Activated CD4-positive, alpha-beta T cell treated with anti-CD3 and anti-CD28 coated beads, Interleukin-2, amount 50 U/mL, for 1 hour (primary cell): ENCODE measurements at places on chromosomes 7 and 10.

- no peak for DNase-seq
These were observed 37.3 kb downstream of the PAX2 start for GRCh38 chr10:100782461-100783244.

- no peak for DNase-seq
These were observed 22.9 kb downstream of the WNT16 start for GRCh38 chr7:121351682-121352081.

GRCh38 chr7:121084748-121085336 lies 96.3 kb downstream of the CPED1 start:
- DNase-seq = no peak

- no peak for DNase-seq
These were observed 38.8 kb downstream of the MGAM2 start for GRCh38 chr7:142150356-142150755.

- DNase-seq = no peak
These were observed 15.9 kb downstream of the ZNF3 start for GRCh38 chr7:100065452-100066186.

GRCh38 chr10:114334301-114334700 lies 70.0 kb downstream of the AFAP1L2 start:
- no peak for DNase-seq

DNA sequence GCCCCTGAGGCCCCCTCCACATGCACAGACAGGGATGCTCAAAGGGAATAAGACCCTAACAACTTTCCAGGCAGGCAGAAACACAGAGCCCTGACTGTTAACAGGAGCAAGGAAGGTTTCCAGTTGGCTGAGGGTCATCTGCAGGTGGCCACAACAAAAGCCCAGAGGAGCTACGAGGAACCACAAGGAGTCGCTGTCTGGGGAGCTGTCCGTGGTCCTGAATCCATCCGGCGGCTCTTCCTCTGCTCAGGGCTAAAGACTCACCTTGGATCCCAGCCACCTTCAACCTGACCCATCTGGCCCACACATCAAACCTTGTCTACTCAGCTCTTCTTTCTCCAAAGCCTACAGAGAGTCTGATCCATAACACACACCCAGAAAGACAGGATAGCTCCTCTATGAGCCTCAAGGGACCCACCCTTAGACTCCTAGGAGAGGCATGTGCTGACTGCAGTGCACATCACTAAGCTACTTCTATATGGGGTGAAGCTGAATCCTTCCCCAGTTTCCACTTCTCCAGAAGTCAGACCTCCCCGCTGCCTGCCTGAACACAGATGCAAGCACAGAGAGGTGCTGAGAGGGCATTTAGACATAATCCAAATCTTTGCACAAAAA lies 104.0 kb downstream of the SLIT1 start:
- peak; percentile 57 for DNase-seq

GRCh38 chr7:45580053-45580872 lies 6.1 kb downstream of the ADCY1 start:
- no peak for DNase-seq

DNA sequence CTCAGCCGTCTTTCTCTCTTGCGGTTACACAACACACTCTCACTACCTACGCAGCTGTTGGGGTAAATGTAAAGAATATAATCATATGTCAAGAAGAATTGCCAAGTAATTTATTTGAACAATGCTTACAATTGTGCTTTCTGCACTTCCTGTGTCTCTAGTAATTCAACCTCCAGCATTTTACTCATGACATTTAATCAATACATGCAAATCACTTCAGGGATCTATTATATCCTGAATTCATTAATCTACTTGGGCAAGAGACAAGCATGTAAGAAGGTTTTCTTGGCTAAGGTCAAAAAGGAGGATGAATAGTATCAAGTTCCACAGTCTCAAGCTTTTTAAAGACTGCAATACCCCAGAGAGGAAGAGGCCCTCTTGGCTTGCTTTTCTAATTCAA lies 562.9 kb upstream of the ADARB2 start:
- DNase-seq = no peak

GRCh38 chr10:95422233-95422632 lies 131.4 kb upstream of the PDLIM1 start:
- DNase-seq = no peak

GRCh38 chr7:42406358-42406757 lies 169.3 kb upstream of the GLI3 start:
- DNase-seq = no peak

DNA sequence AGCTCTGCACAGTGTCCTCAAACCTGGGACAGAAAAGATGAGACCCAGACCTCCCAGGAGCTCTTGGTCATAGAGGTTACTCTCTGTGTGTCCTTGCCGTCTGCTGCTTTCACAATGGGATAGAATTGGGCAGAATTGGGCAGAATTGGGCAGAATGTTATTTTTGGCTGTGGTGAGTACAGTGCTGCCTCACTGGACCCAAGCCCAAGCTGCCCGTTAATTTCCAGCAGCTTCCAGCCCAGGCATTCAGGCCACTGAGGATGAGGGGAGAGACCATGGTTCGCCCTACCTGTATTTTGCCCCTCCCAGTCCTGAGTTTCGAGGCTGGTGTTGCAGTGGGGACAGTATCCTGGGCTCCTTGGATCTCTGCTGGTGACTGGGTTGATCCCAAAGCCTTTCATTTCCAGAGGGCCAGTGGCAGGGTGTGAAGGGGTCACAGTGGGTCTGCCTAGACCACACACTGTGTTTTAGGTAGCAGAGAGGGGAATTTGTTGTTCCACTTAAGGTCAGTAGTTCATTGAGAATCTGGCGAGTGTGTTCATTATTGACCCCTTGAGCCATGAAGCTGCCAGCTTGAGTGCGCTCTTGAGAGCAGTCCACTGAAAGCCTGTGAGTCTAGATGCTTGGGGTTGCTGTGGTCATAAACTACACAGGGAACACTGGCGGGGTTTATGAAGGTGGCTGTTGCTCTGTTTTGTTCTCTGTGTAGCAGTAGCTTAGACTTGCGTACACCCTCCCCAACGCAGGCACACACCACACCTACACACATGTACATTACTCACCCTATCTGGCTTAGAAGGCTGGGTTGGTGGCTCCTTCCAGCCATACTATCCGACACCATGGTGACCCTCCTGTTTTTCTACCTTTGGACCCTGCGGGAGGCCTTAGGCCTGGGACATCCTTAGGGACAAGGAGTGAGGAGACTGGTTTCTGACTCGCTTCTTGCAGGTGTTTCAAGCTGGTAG lies 23.5 kb downstream of the NACAD start:
- DNase-seq = no peak

GRCh38 chr10:70232859-70233108 lies 445 bp downstream of the PPA1 start:
- peak; percentile 8 for DNase-seq

GRCh38 chr7:618539-619367 lies 99.1 kb upstream of the PDGFA start:
- DNase-seq = peak; percentile 67

- DNase-seq = no peak
These were observed 12.8 kb upstream of the PROSER2 start for GRCh38 chr10:11810313-11810766.

DNA sequence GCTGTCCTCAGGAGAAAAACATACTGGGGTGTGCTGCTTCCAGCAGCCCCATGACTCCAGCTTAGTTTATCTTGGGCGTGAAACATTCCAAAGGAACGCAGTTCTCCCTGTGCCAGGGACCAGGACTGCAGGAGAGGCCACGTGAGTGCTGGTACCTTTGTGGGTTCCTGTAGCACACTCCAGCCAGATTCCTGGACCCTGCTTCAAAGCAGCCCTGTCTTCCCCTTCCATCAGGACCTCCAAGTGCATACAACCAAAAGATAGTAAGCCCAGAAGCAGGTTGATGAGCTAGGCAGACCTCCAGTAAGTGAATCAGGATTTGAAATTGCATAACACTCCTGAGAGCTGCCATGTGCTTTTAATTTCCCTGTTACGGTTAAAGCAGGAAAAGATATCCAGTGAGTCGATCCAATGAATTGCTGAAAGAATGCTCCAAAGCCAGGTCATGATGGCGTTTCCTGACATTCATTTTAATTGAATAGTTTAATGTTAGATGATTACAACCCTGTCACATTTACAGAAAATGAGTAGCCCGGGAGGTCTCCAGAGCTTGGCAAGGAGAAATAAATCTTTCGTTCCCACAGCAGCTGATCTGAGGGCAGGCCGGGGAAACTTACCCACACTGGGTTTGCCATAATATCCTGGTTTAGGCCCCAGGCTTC lies 38.9 kb upstream of the CPXM2 start:
- no peak for DNase-seq

DNA sequence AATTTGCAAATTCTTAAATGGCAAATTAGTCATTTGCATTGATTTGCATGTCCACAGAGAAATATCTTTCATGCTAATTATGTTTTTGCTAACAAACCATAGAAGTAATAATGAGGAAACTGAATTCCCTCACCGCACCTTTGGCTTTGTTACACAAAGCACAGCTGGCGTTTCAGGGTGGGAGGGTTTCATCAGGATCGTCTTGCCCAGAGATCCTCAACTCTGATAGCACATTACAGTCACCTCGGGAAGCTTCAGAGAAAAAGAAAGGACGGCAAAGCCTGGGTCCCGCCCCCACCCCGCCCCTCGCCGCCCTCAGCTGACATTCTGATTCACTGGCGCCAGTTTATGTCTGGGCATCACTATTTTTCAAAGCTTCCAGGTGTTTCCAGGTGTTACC lies 119.4 kb downstream of the PTPRN2 start:
- DNase-seq = no peak

DNA sequence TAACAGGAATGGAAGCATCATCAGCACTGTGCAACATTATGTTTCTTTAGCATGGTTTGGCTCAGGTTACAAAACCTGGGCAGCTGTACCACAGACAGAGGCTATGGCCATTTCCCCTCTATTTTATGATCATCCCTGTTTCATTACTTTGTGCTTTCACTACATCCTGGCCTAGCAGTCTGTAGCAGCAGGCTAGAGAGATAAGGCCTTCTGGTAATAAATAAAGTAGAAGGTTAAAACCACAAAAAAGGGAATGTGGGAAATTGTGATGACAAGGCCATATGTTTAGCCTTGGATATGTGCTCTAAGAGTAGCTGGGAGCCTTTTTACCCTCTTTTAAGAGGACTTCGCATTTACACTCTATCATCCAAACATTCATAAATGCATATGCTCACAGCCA lies 266.2 kb upstream of the PHF14 start:
- DNase-seq = no peak

GRCh38 chr7:91165846-91166230 lies 98.4 kb upstream of the FZD1 start:
- no peak for DNase-seq

- DNase-seq = no peak
These were observed 106.7 kb downstream of the CUX1 start for GRCh38 chr7:101924171-101924570.

DNA sequence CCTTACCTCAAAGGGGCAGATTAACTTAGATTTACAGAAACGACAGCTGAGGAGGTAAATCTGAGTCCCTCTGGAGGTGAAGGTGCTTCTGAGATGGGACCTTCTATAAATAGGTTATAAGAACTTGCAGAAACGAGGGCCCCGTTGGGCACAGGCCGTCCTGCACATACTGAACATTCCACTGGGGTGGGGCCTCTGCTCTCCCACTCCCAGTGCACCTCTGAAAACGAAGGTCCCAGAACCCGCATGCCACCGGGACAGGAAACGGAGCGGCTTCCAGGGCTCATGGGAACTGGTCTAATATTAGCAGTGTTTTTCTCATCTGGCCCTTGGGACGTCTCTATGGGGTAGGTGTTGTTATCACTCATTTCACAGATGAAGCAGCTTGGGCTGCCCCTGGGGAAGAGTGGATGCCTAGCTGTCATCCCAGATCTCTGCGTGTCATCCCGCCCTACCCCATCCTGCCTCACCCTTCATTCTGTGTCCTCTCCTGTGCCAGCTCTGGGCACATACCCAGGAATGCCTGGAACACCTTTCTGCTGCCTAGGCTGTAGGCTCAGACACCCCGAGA lies 19.6 kb downstream of the C10orf62 start:
- no peak for DNase-seq

DNA sequence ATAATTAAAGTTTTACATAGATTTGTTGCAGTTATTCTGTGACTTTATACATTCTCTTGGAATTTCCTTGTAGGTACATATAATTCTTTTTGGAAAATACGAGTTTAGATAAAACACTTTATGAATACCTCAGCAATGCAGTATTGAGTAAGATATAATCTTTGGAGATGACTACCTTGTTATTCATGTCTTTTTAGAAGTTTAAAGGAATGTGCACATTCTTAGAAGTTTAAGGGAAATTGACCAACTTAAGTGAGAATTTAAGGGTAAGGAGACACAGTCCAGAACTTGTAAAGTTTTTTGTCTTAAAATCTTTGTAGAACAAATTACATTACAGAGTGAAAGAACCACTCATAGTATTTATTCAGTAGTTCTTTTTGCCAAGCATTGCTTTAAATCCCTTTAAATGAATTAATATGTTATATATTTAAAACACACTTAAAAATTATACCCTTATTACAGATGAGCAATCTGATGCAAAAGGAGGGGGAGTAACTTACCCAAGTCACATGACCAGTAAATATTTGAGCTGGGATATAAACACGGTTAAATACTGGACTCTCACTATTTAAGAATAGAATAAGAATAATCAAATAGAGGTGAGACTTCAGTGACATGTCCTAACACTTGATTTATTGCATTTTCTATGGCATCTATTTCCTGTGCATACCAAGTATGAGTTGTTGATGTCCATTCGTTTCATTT lies 139.5 kb upstream of the FERD3L start:
- DNase-seq = no peak

DNA sequence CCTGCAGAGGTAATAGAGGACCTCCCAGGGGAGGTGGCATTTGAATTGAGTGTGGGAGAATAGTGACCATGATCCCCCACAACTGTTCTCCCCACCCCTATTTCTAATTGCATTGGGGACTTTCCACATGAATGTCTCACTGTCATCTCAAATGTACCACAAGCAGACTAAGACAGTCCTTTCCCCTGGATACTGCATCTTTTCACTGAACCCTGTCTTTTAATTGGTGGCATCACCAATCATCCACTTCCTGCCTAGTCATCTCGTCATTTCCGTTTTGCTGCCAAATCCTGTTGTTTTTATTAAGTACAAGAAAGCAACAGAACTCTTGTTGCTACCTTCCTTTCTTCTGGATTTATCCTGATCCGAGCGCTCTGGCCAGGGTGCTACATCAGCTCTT lies 120.3 kb downstream of the NRP1 start:
- no peak for DNase-seq

DNA sequence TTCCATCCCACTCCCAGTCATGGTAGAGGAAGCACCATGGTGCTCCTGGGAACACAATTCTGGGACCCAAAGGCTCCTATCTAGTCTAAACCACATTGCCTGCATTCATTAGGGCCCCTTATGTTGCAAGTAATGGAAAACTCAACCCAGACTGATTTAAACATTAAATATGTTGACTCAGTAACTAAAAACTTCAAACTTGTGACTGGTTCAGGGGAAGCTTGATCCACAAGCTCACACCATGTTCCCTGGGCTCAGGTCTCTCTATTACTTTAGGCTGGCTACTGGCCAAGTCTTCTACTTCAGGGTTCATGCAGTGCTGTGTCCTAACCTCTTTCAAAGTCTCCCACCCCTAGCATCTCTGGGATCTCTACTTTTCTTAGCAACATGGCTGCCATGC lies 13.1 kb downstream of the WNT16 start:
- DNase-seq = no peak

DNA sequence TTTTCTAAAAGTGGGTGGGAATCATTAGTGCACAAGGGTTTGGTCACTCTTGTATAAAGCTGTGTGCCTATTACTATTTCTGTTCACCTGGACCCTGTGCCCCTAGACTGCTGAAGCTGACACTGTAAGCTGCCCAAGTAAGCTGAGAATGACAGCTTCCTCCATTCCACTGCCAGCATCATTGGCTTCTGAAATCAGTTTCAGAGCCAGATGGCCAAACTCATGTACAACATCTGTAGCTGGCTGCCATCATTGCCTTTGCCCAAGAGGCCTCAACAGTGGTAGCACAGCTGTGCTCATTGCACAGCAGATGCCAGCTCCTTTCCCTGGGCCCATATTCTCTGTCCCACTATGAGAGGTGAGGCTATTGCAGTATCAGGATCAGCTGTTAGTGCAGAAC lies 165.7 kb downstream of the CPEB3 start:
- no peak for DNase-seq
